Muscle of arm (tissue), 14 donors: ENCODE measurements at places on chromosomes 12 and 14. TPM values are rescaled to one million over a fixed set of nuclear protein-coding genes. Genes with fewer than 3 reads are reported as not detected.

DNA sequence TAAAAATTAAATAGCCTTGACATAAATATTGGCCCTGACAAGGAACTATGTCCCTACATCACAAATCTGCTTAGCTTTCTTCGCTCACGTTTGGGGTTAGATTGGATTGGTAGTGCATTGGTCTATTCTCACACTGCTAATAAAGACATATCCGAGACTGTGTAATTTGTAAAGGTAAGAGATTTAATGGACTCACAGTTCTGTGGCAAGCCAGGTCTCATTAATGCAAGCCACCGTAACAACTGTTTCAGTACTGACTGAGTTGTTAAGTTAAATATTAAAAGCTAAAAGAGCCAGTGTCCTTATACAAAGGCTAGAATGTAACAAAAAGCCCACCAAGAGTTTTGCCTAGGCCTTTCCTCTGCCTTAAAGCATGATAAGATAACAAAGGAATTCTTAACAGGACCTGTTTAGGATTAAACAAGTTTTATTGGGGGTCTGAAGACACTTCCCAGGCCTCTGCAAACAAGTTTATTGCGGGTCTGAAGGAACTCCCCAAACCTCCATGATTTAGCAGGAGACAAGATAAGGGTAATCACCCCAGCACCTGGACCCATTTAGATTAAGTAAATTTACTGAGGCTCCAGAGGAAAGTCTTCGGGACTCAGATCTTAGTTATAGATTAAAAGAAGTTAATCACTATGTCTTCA is 88.2 kb upstream of the PTGDR start:
- no peak for DNase-seq

DNA sequence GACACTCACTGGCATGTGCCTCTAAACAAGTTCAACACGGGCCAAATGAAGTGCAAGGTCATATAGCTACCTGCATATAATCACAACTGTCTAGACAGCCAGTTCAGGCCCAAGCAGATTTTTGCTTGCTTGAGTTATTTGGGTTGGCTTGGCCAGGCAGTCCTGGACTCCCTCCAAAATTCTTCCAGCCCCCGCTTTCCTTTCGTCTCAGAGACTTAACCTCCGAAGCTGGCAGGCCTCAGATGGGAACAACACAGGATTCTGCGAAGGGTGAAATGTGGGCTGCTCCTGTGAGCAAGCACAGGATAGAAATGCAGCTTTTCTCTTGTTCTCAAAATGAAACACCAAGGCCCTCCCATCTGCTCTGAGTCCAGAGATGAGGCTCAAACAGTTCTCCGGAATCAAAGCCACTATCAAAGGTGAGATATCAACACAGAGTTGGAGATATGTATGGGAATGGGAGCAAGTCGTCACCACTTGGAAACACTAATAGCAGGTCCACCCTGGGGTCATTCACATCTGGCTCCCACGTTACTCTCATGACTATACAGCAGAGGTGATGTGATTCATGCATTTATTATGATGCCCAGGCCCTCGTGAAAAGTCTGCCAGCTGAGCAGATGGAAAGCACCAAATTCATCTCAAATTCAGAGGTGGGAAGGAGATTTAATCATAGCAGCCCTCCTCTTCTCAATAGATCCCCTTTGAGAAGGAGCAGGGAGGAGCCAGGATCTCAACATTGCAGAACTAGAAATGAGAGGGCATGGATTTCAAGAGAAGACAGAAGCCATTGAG is 389.8 kb downstream of the NUAK1 start:
- peak; percentile 36 for DNase-seq

- no peak for DNase-seq
Observed at GRCh38 chr12:51744235-51744634, 104.3 kb downstream of the FIGNL2 start.

DNA sequence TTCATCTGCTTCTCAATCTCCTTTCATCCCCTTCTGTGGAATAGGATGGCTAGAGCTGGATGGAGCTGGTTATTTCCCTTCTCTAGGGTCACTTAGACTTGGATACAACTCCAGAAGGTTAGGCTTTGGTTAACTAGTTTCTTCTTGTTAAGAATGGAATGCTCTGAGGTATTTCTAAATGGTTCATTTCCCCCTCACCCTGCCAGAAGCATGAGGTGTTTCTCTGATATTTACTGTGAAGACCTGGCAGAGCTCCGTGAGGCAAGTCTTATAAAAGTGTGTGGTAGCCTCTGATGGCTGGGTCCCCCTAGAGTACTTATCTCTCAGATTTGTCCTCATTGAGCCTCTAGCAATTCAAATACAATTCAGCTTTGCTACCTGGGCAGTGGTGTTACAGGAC is 207.9 kb downstream of the SLC16A7 start:
- DNase-seq, result no peak

GRCh38 chr12:10358131-10358530 is 31.7 kb downstream of the KLRK1 start:
- DNase-seq, result no peak

Gene KRT73
- polyA plus RNA-seq, result not detected

Gene B4GALNT1
- polyA plus RNA-seq, result 4.7 TPM

Gene TAS2R46
- polyA plus RNA-seq, result not detected

Gene NEUROD4
- not detected for polyA plus RNA-seq

Gene DNAJC22
- 0.10 TPM for polyA plus RNA-seq

Gene ADAM21
- polyA plus RNA-seq, result 0.35 TPM

Gene APPL2
- 36.8 TPM for polyA plus RNA-seq
